Heart left ventricle (tissue), 16 donors: ENCODE measurements at places on chromosomes 12 and 14. TPM values are rescaled to one million over a fixed set of nuclear protein-coding genes. Genes with fewer than 3 reads are reported as not detected.

- H3K4me3 ChIP-seq: no peak overlapping the region
- H3K27me3 ChIP-seq: no peaks in the 10 kb centered on the region
These were observed 19.4 kb upstream of the SNX6 start for GRCh38 chr14:34649344-34649743.

DNA sequence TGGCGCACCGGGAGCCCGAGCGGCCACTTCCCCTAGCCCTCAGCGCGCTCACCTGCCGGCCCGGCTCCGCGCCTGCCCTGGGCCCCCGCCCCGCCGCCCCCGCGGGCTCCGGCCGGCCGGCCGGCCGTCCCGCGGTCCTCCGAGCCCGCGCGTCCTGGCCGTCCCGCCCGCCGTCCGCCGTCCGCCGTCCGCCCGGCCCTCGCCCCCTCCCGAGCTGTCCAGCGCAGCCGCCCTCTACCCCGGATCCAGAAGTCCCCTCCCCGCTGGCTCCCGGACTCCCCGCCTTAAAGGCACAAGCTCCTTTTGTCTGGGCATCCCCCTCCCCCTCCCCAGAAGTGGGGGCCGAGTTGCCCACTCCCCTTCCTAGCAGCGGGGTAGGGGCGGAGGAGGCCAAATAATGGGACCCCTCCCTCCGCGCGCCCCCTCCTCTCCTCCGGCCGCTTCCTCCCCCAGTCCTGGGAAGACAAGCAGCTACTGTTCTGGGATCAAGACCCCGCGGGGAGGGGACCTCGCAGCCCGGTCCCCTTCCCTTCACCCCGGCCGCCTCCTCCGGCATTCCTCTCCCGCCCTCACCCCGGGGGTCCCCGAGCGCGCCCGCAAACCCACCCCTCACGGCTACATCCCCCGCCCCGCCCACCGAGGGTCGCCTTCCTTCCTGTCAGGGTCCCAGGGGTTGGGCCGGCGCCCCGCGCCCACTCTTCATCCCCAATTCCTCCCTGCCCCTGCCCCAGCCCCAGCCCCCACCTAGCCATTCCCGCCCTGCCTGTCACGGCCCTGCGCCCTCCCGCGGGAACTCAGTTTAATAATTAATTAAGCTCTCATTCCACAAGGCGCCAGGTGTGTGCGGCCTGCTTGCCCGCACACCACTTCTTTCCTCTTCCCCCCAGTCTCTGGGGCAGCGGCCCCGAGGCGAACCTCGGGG is at the start of gene ADCY6:
Gene ADCY6 (minus strand): TSS at position 236 of the 922 bp plus-strand sequence. CDS start 5,655 bp downstream, outside the sequence.
- H3K27ac ChIP-seq: peak within 1 kb of the TSS; percentile 93
- H3K4me1 ChIP-seq: peaks cover 22% of the 10 kb centered on the region
- H3K4me3 ChIP-seq: peak within 1 kb of the TSS; percentile 100

GRCh38 chr14:94844593-94845152 is 74.8 kb upstream of the GSC start:
- no peaks in the 10 kb centered on the region for H3K36me3 ChIP-seq
- no peak for DNase-seq
- no peaks in the 10 kb centered on the region for H3K27me3 ChIP-seq

GRCh38 chr12:13075118-13075480 is 28.4 kb downstream of the GSG1 start:
- no peaks in the 10 kb centered on the region for H3K4me1 ChIP-seq
- no peaks in the 10 kb centered on the region for H3K27me3 ChIP-seq
- no peak overlapping the region for H3K27ac ChIP-seq
- no peak overlapping the region for H3K4me3 ChIP-seq

DNA sequence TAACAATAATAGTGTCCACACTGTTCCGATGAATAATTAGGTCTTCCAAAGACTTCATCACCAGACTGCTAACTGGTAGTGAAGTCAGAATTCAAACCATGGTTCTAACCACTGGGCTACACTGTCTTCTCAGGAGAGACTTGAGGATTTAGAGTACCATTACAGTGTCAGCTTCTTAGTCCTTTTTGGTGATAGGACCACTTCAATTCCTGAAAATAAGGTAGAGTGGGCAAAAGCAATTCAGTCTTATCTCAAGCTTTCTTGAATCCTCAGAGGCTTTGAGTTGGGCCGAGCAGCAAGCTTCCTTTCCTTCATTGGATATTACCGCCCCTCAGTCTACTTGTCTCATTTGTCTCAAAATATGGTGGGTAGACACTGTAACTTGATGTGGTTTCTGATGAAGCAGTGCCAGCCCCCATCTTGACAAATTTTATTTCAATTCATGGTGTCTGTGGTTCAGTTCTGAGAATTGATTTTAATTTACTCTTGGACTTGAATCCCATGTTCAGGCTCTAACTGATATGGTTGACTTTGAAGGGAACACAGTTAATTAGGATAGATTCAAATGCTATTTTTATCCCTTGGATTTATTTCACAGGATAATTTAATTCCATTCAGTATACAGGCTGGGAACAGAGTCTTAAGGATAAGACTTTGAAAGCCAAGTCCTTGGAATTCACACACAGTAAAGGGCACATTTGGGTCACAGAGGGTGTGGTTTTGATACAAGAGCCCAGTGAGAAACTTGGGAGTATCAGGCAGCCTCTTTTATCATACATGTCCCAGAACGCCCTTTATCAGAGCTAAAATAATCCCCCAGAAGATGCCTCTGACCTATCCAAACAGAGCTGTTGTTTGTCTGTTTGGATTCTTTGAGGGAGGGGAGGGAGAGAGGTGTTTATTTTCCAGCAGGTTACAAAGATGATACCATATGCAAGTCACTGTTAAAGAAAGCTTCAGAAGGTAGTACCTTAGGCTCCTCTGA is 167.3 kb downstream of the PRKCH start:
- peaks cover 25% of the 10 kb centered on the region for H3K36me3 ChIP-seq
- no peak overlapping the region for H3K4me3 ChIP-seq
- H3K27me3 ChIP-seq: no peaks in the 10 kb centered on the region
- H3K27ac ChIP-seq: no peak overlapping the region
- no peak for DNase-seq

DNA sequence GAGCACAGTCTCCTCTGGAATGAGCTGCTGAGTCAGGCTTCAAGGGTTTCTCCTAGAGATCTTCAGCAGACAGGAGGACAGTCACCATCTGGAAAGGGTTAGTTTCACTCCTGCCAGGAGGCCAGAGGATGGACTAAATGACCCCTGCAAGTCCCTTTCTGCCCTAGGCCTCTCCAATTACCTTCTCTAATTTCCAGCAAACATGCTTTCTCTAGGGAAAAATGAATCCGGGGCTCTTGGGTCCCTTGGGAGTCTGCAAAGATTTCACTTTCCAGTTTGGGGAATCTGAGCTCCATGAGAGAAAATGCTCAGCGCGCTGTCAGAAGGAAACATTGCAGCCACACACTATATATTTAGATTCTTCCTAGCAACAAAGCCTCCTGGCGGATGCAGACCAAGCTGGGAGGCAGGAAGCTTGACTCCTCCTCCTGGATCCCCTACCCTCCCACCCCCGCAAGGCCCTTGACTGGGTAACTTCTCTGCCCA is 184.4 kb upstream of the CCND2 start:
- no peak overlapping the region for H3K27ac ChIP-seq
- H3K27me3 ChIP-seq: no peaks in the 10 kb centered on the region
- H3K4me3 ChIP-seq: no peak overlapping the region
- no peak for DNase-seq
- no peaks in the 10 kb centered on the region for H3K4me1 ChIP-seq

DNA sequence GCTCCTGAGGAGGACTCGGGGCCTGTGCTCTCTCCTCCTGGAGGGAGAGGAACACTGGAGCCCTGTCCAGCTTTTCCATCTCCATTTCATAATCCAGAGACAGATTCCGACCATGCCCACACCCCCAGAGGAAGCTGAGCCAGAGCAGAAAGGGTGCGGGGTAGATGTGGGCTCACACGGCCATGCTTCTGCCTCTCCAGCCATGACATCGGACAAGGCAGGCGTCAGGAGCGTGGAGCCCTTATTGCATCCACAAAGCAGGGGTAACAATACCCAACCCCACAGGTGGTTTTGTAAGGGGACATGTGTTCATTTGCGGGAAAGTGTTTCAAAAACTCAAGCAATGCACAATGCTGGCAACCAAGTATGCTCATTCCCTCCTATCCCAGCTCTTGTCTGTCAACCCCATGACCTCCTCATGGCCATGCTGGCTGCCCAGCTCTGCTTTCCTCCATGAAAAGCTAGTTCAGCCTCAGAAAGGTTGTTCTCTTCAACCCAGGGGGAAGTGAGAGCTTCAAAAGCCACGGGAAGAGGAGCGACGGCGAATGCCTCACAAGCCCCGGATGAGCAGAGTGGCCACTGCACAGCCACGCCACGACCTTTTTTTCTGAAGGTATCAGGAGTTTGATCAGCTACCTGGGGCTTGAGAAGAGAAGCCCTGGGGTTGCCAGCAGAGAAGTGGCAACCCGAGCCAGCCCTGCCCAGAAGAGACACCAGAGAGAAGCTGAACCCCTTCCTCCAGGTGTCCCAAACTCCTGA is 161.7 kb downstream of the DPF3 start:
- DNase-seq: no peak
- H3K36me3 ChIP-seq: no peaks in the 10 kb centered on the region
- no peak overlapping the region for H3K27ac ChIP-seq
- no peak overlapping the region for H3K4me3 ChIP-seq
- H3K4me1 ChIP-seq: no peaks in the 10 kb centered on the region

DNA sequence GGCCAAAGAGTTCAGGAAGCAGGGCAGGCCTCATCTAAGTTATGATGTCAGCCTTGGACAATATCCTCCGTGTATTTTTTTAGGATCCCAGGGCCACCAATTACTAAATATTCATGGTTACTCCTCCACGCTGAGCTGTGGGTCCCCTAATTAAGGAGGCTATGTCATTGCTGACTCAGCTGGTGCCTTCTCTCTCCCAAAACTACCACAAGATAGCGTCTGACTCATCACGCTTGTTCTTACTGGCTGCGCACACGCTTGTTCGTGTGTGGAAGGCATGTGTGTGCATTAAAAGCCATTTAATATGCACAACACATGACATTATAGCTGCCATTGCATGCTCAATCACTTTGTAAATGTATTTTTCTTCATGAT is 78.3 kb downstream of the GSC start:
- no peak for DNase-seq
- no peaks in the 10 kb centered on the region for H3K4me1 ChIP-seq
- no peak overlapping the region for H3K4me3 ChIP-seq
- H3K36me3 ChIP-seq: no peaks in the 10 kb centered on the region
- no peak overlapping the region for H3K27ac ChIP-seq

GRCh38 chr14:69094481-69094880 is 58.4 kb downstream of the DCAF5 start:
- H3K4me3 ChIP-seq: no peak overlapping the region
- H3K36me3 ChIP-seq: peaks cover 48% of the 10 kb centered on the region
- peaks cover 7% of the 10 kb centered on the region for H3K4me1 ChIP-seq
- H3K27ac ChIP-seq: no peak overlapping the region
- no peak for DNase-seq
- H3K27me3 ChIP-seq: no peaks in the 10 kb centered on the region

DNA sequence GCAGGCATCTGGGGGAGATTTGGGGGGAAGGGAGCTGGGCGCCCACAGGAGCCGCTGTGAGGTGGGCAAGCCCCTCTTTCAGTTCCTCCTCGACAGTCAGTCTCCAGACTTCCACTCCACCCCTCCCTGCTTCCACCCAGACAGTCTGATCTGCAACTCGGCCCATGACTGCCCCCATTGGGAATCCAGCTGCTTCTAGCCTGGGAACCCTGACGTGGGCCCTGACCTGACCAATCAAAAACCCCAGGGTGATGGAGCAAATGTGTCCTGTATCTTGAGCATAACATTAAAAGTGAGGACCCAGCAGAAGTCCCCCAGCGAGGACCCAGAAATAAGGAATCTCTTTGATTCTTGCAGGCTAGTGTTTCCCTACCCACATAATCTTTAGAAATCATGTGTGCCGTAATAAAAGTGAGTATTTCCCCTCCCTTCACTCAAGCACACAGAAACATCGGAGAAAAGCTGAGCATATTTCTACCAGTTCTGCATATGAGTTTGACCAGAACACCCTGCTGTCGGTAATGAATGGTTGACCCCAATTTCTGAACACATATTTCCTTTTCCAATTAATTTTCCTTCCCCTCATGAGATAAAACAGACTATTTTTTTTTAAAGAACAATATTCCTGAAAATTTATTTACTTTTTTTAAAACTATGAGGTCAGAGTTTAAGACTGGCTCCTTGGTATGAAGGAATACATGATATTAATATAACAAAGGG is 6.4 kb downstream of the SSH1 start:
- peaks cover 3% of the 10 kb centered on the region for H3K36me3 ChIP-seq
- H3K4me3 ChIP-seq: no peak overlapping the region
- H3K27me3 ChIP-seq: no peaks in the 10 kb centered on the region
- H3K27ac ChIP-seq: peak overlapping the region; percentile 96
- DNase-seq: peak; percentile 77
- H3K4me1 ChIP-seq: peaks cover 52% of the 10 kb centered on the region

DNA sequence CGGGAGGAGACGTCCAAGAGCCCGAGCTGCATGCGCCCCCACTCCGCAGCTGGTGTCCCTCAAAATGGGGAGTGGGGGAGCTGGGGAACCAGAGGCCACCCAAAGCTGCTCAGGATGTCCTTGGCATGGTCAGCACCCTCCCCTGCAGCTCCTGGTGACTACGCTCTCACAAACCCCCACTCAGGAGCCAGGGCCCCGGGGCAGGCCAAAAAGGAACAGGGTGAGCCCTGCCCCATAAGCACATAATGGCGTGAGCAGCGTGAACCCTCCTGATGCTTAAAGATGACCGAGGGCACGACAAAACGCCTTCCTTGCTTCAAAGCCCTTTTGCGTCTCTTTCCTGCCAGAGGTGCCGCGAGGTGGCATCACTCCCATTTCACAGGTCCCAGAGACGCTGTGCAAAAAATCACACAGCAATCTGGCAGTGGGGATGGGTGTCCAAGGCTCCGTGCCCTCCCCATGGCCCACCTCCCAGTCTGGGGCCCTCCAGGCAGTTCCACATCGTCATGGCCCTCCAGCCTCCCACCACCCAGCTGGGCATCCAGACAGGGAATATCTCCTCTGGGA is 13.5 kb downstream of the NCOR2 start:
- H3K27ac ChIP-seq: no peak overlapping the region
- no peak for DNase-seq
- no peaks in the 10 kb centered on the region for H3K27me3 ChIP-seq
- H3K4me3 ChIP-seq: no peak overlapping the region
- no peaks in the 10 kb centered on the region for H3K36me3 ChIP-seq
- peaks cover 21% of the 10 kb centered on the region for H3K4me1 ChIP-seq

DNA sequence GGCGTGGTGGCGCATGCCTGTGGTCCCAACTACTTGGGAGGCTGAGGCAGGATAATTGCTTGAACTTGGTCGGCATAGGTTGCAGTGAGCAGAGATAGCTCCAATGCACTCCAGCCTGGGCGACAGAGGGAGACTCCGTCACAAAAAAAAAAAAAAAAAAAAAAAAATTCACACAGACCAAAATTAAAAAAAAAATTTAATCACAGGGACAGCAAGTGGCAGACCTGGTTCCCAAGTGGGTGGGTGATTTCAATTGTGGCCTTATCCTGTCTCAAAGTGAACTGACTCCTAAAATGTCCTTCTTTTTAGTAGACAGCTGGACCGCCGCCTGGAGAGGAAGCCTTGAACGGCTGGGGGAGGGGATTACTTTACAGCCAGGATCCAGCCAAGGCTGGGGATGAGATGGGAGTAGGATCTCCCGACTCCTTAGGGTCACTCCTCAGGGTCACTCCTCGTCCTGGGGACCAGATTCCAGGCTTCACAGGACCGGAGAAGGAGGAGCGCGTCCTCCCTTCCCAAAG is 1.5 kb upstream of the KCNH3 start:
- peak overlapping the region; percentile 62 for H3K4me3 ChIP-seq
- no peak overlapping the region for H3K27ac ChIP-seq
- no peaks in the 10 kb centered on the region for H3K36me3 ChIP-seq
- H3K27me3 ChIP-seq: peaks cover 4% of the 10 kb centered on the region

INSM2 gene
- not detected for total RNA-seq

NEUROD4 gene
- not detected for total RNA-seq

MYH6 gene
- total RNA-seq: 602 TPM

C14orf39 gene
- total RNA-seq: not detected

NDUFB1 gene
- 392 TPM for total RNA-seq

SPX gene
- 19.4 TPM for total RNA-seq
